ENCODE measurements at places on chromosomes 2 and 18.

GRCh38 chr2:216685327-216685875, 9.9 kb downstream of the IGFBP5 start:
- DNase-seq = no peak

- no peak for DNase-seq
Observed at GRCh38 chr18:23403310-23403709, 49.8 kb upstream of the RIOK3 start.

GRCh38 chr2:25379535-25379934, 37.8 kb upstream of the DNMT3A start:
- no peak for DNase-seq

GRCh38 chr2:167980439-167980838, 267.0 kb downstream of the STK39 start:
- DNase-seq = no peak

GRCh38 chr2:161135951-161136593, 24.2 kb upstream of the TANK start:
- DNase-seq = no peak

DNA sequence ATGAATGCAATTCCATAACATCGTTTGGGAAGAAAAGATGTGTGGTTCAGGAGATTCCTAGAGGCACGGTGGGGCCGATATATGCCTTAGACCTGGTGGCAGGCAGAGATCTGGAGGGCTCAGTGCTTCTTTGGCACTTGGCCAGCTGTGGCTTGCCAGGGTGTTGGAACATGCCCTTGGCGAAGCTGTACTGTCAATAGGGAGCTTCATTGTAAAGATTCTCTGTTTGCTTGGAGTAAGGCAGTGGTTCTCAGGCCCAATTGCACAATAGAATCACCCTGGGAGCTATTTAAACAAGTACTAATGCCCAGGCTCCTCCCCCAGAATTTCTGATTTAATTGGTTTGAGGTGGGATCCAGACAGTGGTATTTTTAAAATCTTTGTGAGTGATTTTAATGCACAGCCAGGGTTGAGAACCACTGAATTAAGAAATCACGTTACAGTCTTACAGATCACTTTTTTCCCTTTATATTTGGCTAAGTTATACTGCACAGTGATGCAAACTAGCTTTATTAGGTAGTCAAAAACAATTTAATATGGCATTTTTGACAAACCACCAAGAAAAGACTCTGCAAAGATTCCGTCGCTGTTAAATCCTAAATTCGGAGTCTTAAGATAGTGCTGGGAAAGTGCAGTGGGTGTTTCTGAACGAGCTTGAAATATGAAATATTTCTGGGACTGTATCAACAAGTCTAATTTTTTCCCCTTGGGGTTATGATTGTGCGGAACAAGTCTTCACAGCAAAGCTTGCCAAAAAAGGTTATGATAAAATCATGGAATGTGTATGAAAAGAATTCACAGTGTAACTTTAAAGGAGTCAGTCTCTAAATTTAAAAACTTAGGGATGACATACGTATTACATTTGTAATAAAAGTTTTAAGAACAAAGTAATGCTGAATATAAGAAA, 78.0 kb downstream of the CRIM1 start:
- DNase-seq = no peak

GRCh38 chr2:6667326-6667725, 198.4 kb downstream of the CMPK2 start:
- DNase-seq = no peak

DNA sequence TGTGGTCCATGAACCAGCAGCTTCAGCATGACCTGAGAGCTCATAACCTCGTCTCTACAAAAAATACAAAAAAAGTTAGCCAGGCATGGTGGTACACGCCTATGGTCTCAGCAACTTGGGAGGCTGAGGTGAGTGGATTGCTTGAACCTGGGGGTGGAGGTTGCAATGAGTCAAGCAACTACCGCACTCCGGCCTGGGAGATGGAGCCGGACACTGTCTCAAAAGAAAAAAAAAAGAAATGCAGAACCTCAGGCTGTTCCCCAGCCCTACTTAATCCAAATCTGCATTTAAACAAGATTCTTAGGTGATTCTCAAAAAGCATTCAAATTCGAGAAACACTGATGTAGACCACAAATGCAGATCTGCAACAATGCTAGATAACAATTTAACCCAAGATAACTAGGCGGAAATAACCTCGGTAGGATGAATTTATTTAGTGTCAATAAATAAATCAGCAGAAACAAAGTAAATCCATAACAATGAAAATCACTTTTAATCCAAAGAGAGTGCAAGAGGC, 203.5 kb downstream of the SP3 start:
- no peak for DNase-seq

- no peak for DNase-seq
Observed at GRCh38 chr2:57602733-57603132, 443.9 kb upstream of the VRK2 start.

DNA sequence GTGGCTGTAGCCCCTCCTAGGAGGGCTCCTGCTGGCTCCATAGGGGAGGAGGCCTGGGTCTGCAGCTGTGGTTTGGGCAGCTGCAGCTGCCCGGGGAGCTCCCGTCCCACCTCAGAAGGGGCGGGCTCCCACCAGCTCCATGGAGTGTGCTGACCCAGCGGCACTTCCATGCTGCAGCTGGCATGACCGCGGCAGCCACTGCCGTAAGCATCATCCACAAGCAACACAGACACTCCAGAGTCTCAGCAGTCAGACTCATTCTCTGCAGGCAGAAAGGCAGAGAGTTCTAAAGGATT, 660.1 kb upstream of the RAB6C start:
- no peak for DNase-seq

- no peak for DNase-seq
Observed at GRCh38 chr2:235946590-235946989, 221.6 kb downstream of the GBX2 start.

DNA sequence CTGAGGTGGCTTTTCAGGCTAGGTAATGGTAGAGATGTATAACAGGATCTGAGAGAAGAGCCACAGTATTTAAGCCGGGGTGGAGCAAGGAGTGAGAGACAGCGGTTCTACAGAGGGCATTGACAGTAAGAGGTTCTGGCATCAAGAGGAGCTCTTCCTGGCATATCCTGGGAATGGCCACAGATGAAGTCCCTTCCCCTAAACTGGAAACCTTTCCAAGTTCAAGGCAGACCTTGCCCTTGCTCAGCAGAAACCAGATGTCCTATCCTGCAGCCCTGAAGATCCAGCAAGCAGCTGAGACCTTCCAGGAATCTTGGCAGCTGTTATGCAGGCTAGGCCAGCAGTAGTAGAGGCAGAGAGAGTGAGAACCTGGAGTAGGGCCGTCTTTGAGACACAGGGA, 18.1 kb downstream of the REG1A start:
- no peak for DNase-seq

DNA sequence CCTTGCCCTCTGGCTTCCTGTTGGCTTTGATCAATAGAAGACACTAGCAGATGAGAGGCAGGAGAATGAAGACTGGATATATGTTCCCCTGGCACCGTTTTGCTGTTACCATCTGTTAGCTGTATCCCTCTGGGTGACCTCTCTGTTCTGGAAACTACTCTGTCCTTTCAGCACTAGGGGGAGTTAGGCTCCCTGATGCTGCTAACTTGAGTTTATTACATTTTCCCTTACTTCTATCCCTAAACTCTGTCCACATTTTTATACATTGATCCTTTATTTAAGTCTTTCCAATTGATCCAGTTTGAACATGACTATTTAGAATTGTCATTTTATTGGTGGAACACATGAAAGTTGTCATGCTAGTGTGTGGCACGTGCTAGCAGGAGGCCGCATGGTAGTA, 1014.3 kb upstream of the CDH2 start:
- no peak for DNase-seq

DNA sequence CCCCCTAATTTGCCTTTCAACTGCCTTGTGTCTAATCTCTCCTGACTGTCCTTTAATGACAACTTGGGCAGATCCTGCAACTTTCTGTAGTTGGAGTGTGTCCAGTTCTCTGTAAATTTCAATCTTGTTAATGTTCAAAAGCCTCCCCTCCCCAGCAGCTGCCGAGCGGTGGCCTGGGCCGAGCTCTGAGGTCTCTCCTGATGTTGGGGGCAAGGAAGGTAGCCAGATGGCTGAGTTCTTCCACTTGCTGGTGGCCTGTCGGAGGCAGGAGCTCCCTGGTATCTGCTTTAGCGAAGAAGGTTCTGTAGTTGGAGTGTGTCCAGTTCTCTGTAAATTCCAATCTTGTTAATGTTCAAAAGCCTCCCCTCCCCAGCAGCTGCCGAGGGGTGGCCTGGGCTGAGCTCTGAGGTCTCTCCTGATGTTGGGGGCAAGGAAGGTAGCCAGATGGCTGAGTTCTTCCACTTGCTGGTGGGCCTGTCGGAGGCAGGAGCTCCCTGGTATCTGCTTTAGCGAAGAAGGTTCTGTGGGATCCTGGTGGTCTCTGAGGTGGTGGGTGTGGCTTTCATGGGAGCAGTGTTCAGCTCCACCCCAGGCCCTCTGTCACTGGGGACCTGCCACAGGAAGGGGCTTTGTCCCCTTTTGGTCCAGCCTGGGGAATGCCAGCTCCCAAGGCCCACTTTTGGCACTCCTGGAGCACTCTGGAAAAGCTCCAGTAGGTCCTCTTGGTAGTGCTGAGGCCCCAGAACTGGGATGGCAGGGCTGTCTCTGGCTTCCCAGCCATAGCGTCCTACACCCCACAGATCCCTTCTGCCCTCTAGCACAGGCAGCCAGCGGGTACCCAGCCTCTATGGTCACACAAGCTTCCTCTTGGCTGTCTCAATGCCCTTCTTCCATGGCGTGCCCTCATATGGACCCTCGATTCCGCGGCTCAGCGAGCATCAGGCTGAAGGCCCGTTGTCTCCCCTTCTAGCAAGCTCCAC, 211.9 kb downstream of the ALPK2 start:
- DNase-seq = peak; percentile 10

- DNase-seq = no peak
Observed at GRCh38 chr2:88711897-88712296, 20.4 kb downstream of the RPIA start.

DNA sequence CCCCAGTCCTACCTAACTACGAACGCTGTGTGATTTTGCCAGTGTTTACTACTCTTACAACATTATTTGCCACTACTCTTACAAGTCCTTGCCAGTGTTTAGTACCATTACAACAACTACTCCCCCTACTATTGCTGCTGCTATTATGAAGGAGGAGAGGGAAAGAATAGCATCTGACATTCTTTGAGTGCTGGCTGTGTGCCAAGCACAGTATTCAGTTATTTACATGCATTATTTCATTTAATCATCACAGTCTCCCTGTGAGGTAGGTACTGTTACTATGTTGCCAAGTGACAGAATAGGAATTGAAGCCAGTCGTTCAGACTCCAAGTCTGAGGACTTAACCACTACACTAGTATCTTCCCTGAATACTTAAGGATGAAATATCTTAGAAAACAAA, 185.9 kb upstream of the FOSL2 start:
- no peak for DNase-seq

GRCh38 chr2:14952400-14952963, 320.0 kb downstream of the LRATD1 start:
- DNase-seq = no peak

DNA sequence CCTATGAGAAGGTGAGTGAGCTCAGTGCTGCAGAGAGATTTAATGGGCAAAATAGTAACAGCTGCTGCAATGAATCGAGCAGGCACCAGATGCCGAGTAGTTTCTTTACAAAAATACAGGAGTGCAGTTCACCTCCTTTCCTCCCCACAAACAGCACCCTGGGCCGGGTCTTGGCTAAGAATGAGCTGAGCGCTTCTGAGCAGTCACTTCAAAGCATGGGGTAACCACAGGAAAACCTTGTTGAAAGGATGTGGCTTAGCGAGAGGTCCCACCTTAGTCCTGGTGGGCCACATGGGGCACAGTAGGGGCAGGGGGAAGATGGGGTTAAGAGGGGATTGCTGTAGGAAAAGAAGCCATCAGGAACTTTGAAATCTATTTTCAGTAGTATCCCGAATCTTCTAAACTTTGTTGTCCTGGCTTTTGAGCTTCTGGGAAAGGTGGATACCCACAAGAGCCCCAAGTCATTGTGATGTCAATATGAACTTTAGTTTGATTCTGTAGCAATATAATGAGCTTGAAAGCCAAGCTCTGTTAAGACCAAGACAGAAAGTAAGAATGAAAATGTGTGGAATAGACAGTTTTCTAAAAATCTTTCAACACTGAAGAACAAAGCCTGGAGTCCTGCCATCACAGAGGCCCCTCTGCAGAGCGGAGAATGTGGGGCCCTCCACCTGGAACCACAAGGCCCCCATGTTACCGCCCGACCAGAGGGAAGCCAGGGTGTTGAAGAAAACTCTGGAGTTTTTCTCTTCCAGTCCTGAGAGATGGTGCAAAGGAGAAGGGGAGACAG, 101.0 kb upstream of the ZNF236 start:
- DNase-seq = no peak

- no peak for DNase-seq
Observed at GRCh38 chr2:226325526-226325925, 474.1 kb downstream of the IRS1 start.

DNA sequence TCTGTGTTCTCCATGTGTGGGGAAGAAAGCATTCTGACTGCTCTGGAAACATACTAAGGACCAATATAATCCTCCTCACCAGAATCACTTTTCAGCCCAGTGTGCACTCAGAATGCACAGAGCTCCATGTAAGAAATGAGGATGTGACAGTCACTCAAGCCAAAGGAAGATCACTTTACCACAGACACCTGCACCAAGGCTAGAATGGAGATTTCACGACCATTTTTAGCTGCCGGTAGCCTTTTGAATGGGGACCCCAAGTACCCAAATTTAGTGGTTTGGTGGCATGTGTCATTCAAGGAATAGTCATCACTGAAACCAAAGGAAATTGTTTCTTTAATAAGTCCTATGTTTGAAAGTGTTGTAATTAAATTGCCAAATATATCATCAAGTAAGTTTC, 613.2 kb upstream of the ACVR2A start:
- DNase-seq = no peak

DNA sequence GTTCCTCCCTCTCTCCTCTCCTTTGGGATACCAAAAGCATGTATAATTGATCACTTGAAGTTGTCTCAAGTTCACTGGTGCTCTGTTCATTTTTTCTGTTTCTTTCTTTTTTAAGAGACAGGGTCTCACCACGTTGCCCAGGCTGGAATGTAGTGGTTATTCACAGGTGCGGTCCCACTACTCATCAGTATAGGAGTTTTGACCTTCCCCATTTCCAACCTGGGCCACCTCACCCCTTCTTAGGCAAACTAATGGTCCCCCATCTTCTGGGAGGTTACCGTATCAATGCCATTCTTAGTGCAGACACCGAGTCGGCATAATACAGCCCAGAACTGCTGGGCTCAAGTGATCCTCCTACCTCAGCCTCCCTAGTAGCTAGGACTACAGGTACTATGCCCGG, 31.3 kb upstream of the TMEM247 start:
- DNase-seq = no peak

GRCh38 chr18:49514577-49514976, 27.5 kb upstream of the C18orf32 start:
- no peak for DNase-seq

- no peak for DNase-seq
Observed at GRCh38 chr2:22902180-22902550, 482.8 kb upstream of the KLHL29 start.

GRCh38 chr2:117351396-117351795, 463.1 kb upstream of the DDX18 start:
- DNase-seq = no peak
